WERI-Rb-1 (cell line): ENCODE measurements at places on chromosomes 3 and 15.

DNA sequence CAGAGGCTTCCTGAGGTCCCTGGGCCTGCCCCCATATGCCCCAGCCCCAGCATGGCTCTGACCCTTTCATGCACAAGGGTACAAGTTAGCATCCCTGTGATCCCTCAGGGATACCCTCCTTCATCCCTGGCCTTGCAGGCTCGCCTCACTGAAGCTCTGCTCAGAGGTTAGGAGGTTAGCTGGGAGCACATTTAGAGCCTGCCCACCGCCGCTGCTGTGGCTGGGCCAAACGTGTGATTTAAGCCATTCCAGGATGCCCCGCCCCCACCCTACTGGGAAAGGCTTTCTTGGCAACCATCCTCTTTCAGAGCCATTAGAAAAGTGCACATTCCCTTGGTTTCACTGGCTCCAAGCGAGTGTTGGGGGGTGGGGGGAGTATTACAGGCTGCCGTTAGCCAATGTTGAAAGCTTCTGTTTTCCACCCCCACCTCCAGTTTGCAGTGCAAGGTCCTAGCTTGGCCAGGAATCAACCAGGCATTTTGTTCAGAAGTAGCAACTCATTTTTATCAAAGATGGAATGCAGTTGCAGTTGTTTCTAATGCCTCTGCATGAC, 6.3 kb upstream of the HES1 start:
- DNase-seq, result no peak

GRCh38 chr3:133259767-133260166, 140.1 kb upstream of the BFSP2 start:
- DNase-seq, result no peak

DNA sequence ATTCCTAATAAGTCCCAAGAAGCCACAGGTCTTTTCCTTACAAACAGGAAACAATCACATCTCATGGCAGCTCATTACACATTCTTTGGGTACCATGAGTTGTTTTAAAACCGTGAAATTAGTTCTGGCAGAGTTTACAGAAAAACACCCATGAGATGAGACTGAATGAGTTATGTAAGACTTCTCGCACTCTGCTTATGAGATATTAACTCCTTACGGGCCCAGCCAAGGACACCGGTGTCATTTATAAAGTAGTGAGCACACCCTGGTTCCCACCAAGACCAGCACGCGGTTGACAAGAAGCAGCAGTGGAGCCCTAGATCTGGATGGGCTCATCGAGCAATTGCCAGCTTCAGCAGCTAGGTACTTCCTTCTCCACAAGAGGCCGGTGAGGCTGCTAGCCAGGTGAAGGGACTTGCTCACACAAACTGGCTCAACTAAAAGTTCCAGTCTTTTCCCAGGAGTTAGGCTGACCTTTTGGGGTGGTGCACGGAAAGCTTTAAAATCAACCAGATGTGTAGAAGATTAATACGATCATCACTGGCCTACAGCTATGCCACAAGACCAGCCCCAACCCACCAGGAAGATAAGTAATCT, 318.6 kb upstream of the ICE2 start:
- no peak for DNase-seq

DNA sequence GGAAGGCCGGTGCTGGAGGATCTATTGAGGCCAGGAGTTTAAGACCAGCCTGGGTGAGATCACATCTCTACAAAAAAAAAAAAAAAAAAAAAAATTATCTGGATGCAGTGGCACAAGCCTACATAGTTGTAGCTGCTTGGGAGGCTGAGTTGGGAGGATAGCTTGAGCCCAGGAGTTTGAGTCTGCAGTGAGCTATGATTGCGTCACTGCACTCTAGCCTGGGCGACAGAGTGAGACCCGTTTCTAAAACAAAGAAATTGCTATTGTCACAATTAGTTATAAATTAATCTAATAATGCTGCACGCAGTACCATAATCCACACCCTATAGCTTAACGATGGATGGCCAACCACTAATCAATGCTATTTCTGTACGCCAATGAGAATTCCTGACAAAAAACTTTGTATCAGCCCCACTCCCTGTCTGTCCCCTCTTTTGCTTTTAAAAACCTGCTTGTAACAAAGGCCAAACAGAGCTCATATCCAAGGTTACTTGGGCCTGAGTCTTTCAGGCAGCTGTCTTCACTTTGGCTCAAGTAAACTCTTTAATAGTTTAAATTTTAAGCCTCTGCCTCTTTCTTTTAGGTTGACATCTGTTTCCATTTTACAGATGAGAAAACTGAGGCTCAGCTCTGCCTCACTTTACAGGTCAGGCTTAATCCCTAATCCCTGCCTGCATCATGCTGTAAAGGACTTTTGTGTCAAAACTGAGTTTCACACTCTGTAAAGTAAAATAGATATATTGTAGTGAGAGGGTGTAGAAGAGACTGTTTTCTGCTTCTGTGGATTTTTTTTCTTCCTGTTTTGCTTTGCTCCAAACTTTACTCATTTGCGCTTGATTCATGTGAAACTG, 10.9 kb downstream of the FLNB start:
- no peak for DNase-seq

- DNase-seq, result no peak
Observed at GRCh38 chr3:78645628-78646310, 1122.0 kb downstream of the ROBO1 start.

- DNase-seq, result no peak
Observed at GRCh38 chr3:32699429-32699828, 14.4 kb downstream of the CNOT10 start.

- DNase-seq, result no peak
Observed at GRCh38 chr3:52070724-52071621, 14.6 kb upstream of the DUSP7 start.

- DNase-seq, result no peak
Observed at GRCh38 chr15:42508263-42508690, 12.8 kb downstream of the SNAP23 start.

DNA sequence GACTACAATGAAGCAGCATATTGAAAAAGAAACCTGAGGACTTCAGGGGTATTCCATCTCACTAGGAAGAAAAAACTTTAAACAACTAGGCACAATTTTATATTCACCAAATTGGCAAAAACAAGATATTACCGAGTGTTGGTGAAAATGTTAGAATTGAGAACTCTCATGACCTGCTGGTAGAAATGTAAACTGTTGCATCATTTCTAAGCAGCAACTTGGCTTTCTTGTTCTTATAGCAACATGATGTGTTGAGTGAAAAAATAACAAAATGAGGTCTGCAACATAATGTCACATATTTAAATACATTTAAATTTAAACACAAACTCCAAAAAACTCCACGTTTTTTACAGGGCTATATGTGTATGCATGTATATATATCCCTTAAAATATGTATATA, 59.0 kb upstream of the SPPL2A start:
- DNase-seq, result no peak

- DNase-seq, result no peak
Observed at GRCh38 chr15:88465633-88466224, 1.5 kb downstream of the MRPL46 start.

DNA sequence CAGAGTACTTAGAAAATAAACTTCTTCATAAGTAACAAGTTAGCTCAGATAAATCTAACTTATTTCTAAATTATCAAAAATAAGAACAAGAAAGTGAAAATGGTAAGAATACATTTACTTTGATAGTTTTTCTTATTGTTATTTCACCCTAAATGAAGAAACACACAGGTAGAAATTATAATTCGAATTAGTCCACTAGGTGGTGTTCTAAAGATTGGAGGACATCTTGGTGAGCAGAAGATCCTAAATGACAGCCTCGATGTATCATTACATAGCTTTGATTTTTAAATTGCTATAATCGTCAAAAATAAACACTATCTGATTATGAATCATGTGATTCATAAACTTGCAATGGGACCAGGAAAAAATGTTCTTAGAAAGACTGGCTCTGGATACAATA, 280.8 kb upstream of the UBE2E2 start:
- no peak for DNase-seq
